ENCODE measurements at places on chromosomes 2 and 18.

- DNase-seq, result no peak
Observed at GRCh38 chr2:238698072-238698352, 149.9 kb upstream of the TWIST2 start.

- DNase-seq, result no peak
Observed at GRCh38 chr2:75506101-75506697, 54.5 kb downstream of the EVA1A start.

DNA sequence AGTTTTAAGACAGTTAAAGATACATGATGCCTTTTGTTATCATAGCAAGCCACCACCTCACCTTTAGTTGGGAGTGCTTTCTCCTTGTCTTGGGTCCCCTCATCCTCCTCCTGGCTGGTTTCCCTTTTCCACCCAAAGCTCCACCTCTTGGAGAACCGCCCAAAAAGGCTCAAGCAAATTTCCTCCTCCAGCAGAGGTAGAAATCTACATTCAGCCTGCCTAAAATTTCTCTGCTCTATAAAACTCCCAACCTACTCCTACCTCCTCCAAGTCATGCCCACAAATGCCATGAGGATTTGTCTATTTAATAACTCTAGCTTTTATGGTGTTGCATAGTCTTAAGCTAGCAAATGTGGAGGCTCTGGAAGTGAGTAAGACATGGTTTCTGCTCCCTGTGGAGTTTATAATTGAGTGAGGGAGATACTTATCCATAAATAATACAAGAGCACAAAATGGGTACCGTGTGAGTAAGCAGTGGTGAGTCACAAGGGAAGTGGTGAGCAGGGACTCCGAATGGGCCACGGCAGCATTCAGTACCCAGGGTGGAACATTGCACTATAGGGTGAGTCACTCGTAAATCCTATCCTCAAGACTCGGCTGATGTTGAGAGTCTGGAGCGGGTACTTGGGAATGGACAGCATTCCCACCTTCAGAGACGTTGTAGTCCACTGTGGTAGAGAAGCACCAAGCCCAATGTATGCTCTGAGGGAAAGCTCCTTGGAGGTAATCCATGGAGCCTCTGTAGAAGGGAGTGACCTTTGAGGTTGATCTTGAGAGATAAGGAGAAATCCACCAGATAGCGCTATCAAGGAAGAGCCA, 146.3 kb downstream of the RTN4 start:
- DNase-seq, result peak; percentile 98

- DNase-seq, result no peak
Observed at GRCh38 chr2:37338933-37339332, 5.5 kb upstream of the QPCT start.

GRCh38 chr2:165539985-165540384, 70.5 kb downstream of the CSRNP3 start:
- DNase-seq, result no peak

Data from BJ (cell line).